ENCODE measurements at places on chromosomes 4 and X. TPM values are rescaled to one million over a fixed set of nuclear protein-coding genes. Genes with fewer than 3 reads are reported as not detected.

- peaks cover 11% of the 10 kb centered on the region for H3K36me3 ChIP-seq
- H3K4me3 ChIP-seq = no peak overlapping the region
- DNase-seq = peak; percentile 28
- no peaks in the 10 kb centered on the region for H3K4me1 ChIP-seq
- H3K27me3 ChIP-seq = no peaks in the 10 kb centered on the region
Measured at GRCh38 chr4:35520059-35520458, 724.3 kb downstream of the ARAP2 start.

DCX gene
- 2.0 TPM for total RNA-seq

- no peaks in the 10 kb centered on the region for H3K36me3 ChIP-seq
- no peaks in the 10 kb centered on the region for H3K27me3 ChIP-seq
- no peak overlapping the region for H3K27ac ChIP-seq
- no peaks in the 10 kb centered on the region for H3K4me1 ChIP-seq
- DNase-seq = no peak
- H3K4me3 ChIP-seq = no peak overlapping the region
Measured at GRCh38 chr4:99863804-99864203, 30.4 kb downstream of the LAMTOR3 start.

- no peaks in the 10 kb centered on the region for H3K27me3 ChIP-seq
- DNase-seq = no peak
- no peak overlapping the region for H3K4me3 ChIP-seq
- H3K4me1 ChIP-seq = no peaks in the 10 kb centered on the region
- no peaks in the 10 kb centered on the region for H3K36me3 ChIP-seq
Measured at GRCh38 chr4:184292465-184292867, 74.8 kb upstream of the ENPP6 start.

GATA1 gene
- total RNA-seq = not detected

DNA sequence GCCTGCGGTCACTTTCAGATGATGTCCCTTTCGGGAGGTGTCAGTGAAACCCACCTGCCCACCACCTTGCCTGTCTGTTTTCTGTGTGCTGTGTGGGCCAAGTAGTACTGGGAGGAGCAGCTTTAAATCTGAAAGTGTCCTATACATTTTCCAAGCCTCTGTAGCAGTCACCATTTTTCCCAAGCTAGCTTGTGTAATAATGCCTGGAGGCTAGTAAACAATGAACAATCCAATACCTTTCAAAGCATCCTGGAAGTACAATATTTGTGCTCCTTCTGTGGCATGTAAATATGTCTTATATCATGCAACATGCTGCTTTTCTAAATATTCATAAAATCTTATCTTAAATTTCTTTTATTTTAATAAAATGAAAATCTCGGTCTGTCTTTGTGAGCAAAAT, 111.6 kb upstream of the C1GALT1C1 start:
- no peaks in the 10 kb centered on the region for H3K27me3 ChIP-seq
- peaks cover 7% of the 10 kb centered on the region for H3K36me3 ChIP-seq
- H3K4me1 ChIP-seq = no peaks in the 10 kb centered on the region
- no peak overlapping the region for H3K4me3 ChIP-seq
- no peak for DNase-seq

EGFL6 gene
- total RNA-seq = 0.75 TPM

DNA sequence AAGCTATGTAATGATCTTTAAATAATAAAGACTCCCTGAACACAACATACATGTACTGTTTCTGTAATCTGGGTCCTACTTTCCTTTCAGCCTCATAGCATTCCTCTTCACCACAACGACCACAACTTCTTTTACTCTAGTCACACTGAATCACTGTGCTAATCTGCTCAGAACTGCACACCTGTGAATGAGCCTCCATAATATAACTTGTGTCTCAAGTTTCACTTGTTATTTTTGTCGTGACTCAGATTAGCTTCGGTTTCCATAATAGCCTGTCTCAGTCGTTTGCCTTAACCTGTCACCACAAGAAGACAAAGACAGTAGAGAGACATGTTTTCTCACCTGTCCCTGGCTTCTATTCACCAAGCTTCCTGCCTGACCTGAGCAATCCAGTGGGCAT, 61.8 kb downstream of the MAGED1 start:
- no peaks in the 10 kb centered on the region for H3K27me3 ChIP-seq
- H3K27ac ChIP-seq = no peak overlapping the region
- H3K4me3 ChIP-seq = no peak overlapping the region
- DNase-seq = no peak

APELA gene
- 135 TPM for total RNA-seq

DNA sequence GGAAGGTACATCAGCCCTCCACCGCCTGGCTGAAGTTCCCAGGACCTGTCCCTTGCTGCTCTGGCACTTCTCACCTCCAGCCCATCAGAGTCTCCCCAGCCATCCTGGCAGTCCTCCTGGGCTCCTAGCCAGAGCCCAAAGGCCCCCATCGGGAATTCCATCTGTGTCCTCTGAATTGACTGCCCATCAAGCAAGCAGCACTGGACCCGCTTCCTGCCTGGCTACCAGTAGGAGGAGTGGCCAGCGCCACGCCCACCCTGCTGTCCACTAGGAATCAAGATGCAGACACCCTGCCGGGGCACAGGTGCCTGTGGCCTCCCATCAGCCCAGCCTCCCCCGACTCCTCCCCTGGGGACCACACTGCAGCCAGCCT, 47.2 kb downstream of the C4orf50 start:
- H3K27me3 ChIP-seq = no peaks in the 10 kb centered on the region
- H3K36me3 ChIP-seq = no peaks in the 10 kb centered on the region
- DNase-seq = peak; percentile 81
- H3K27ac ChIP-seq = no peak overlapping the region
- no peaks in the 10 kb centered on the region for H3K4me1 ChIP-seq

- H3K27ac ChIP-seq = no peak overlapping the region
- H3K36me3 ChIP-seq = no peaks in the 10 kb centered on the region
- no peak overlapping the region for H3K4me3 ChIP-seq
- no peak for DNase-seq
- H3K4me1 ChIP-seq = no peaks in the 10 kb centered on the region
- no peaks in the 10 kb centered on the region for H3K27me3 ChIP-seq
Measured at GRCh38 chr4:160326110-160326509, 1223.2 kb downstream of the RAPGEF2 start.

TRAPPC11 gene
- total RNA-seq = 32.2 TPM

FGF13 gene
- total RNA-seq = 17.1 TPM

GRCh38 chr4:45897946-45898585, 225.8 kb downstream of the GABRG1 start:
- no peaks in the 10 kb centered on the region for H3K36me3 ChIP-seq
- DNase-seq = no peak
- no peak overlapping the region for H3K4me3 ChIP-seq
